ENCODE measurements at places on chromosomes 5 and 9.

DNA sequence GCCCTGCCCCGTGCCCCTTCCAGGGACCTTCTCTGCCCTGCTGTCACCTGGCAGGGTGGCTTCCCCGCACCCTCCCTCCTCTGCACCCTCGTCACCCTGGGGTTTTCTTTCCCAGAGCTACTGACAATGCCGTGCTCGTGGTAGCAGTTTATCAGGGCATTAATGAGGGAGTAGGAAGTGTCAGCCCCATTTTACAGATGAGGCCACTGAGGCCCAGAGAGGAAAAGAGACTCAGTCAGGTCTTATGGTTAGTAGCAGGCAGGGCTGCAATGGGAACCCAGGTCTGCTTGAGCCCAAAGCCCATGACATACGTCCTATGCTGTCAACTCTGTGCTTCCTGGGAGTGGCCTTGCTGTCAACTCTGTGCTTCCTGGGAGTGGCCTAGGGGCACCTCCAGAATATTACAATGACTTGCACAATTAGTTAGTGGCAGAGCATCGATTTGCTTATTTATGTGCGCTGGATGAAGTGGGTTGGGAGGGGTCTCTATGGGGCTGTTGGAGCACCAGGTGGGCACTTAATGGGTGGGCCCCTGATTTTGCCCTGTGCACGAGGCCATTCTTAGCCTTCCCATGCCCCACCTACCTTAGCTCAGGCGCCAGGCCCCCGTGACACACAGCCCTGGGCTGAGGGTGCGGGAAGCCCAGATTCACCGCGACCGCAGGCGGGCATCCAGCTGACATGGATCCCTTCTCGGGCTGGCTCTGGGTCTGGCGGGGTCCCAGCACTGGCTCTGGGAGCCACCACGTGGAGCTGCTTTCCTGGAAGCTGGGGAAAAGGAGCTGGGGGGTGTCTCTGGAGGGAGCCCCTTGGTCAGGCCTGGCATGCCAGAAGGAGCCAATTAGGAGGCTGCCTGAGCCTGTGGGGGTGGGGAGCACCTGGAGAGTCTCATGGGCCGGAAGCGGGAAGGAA, 82.0 kb upstream of the ORM1 start:
- no peak for DNase-seq

GRCh38 chr5:67581203-67581602, 384.6 kb upstream of the CD180 start:
- DNase-seq: peak; percentile 56

DNA sequence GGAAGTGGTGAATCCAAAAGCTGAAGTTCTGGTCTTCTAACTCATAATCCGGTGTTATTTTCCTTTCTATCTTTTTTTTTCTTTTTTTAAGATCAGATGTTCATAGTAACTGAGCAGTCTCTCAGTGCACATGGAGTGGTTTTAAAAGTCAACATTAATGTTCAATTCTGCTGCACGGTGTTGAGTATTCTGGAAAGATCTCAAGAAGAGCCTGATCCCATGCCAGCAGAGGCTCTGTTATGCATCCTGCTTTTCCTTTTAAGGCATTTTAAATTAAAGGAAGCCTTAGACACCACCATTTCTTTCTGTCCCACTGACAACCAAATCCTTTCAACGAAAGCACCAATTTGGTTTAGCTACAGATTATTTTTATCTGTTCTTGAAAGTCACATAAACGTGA, 33.4 kb downstream of the SEMA5A start:
- DNase-seq: peak; percentile 59

DNA sequence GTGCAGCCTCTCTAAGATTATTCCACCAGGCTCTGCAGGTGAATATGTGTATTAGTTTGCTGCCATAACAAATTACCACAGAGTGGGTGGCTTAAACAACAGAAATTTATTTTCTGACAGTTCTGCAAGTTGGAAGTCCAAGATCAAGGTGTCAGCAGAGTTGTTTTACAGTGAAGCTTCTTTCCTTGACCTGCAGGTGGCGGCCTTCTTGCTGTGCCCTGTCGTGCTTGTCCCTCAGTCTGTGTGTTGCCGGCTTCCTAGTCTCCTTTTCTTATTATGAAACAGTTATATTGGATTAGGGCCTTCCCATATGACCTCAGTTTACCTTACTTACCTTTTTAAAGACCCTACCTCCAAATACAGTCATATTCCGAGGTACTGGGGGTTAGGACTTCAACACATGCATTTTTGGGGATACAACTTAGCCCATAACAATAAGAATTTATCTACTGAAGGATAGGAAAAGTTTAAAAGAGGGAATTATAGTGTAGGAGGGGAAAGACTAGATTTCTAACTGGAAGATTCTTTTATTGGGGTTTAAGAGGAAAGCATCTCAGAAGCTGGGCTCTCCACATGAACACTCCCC, 97.4 kb downstream of the OSTF1 start:
- DNase-seq: no peak

- no peak for DNase-seq
Observed at GRCh38 chr9:21974722-21975409, 19.3 kb downstream of the CDKN2A start.

DNA sequence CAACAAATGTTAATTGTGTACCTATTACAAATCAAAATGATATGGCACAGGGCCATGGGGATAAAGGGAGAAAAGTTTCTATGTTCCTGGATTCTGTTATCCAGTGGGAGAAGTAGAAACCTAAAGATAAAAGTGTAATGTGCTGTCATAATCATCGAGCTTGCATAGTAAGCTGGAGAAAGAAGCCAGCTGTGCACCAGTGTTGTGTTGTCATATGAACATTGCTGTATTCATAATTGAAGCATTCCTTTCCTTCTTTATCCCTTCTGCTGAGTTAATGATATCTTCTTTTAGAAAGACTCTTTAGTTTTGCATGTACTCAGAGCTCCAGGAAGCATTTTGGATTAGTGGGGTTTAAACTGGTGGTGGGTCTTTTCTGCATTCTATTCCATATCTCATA, 39.5 kb downstream of the NTRK2 start:
- peak; percentile 37 for DNase-seq

DNA sequence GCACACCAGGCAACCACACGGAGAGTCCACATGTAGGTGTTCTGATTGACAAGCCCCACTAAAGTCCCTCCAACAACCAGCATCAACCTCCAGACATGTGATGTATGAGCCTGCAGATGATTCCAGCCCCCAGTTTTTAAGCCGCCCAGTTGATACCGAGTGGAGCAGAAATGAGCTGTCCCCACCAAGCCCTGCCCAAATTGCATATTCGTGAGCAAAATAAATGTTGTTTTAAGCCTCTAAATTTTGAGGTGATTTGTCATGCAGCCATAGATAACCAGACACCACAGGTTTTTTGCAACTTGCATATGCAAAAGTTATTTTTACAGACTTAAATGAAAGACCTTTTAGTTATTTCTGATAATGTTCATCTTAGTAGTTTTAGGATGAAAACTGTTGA, 187.7 kb downstream of the PIK3R1 start:
- no peak for DNase-seq
